ENCODE measurements at places on chromosomes 1 and 21.
A peak's percentile ranks its signal among the peaks of the same experiment; 100 is the strongest.

DNA sequence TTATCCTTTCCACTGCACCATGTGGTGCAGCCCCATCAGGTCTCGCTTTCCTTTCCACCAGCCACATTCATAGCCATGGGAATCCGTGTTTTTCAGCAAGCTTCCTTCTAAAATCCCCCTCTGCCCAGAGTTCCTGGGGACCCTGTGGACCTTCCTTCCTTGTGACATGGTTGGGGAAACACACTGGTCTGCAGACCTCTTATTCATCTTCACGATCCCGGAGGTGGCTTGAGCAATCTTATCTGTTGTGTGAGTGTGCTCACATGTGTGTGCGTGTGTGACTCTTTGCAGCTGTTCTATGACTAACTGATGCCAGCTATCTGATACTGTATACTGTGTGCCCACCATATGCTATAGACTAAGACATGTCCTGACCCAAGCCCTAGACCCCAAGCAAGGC lies 15.6 kb upstream of the IL10 start:
- DNase-seq = no peak

- no peak for DNase-seq
Observed at GRCh38 chr1:193014400-193014799, 44.8 kb downstream of the UCHL5 start.

DNA sequence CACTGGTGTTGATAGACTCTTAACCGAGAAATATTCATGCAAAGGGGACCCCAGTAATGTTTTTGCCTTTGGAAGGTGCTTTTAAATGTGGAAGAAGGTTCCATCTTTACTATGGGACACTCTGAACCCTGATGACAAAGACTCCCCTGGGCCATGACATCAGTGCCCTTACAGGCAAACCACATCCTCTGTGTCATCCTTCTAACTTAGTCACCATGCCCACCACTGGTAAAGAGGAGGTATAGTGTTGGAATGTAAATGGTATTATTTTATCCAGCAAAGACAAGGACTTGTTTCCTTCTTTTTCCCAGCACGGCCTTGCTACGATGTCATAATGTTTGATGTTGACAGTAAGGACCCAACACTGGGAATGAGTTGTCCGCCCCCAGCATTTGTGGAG lies 12.6 kb downstream of the METTL13 start:
- no peak for DNase-seq

- peak; percentile 79 for DNase-seq
Observed at GRCh38 chr1:89085781-89086180, 20.8 kb upstream of the GBP1 start.

DNA sequence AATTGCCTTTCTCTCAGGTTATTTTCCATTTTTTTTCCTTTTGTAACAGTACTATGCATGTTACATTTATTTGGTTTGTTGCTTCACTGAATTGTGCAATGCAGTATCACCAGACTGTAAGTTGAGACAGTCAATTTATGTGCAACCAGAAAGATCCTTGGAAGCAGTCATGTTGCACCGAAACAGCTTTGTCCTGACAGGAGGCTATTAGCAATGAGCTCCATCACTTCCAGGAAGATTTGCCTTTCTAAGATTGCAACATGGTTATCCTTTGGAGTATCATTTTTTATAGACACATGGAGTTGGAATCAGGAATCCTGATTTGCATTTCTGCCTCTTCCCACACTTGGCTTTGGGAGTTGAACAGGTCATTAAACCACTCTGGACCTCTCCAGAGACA lies 84.5 kb upstream of the ST6GALNAC5 start:
- DNase-seq = no peak

DNA sequence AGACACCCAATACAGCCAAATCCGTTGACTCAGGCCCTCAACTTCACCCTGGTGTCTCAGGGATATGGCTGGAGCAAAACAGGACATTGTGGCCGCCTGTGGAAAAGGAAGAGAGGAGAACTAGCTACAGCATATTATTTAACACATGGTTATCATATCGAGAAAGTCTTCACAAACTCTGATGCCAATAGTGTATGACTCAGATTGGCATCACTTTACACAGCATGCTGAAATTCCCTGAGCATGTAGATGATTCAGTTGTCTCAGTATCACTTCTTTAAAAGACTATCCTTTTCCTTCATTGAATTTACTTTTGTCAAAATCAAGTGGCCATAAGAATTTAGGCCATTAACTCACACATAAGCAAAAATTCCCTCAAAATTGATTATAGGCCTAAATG lies 20.1 kb downstream of the HSD3B2 start:
- DNase-seq = no peak

- DNase-seq = no peak
Observed at GRCh38 chr1:85894651-85895050, 186.4 kb upstream of the ZNHIT6 start.

GRCh38 chr1:150826299-150826698 lies 18.2 kb upstream of the CTSK start:
- no peak for DNase-seq

DNA sequence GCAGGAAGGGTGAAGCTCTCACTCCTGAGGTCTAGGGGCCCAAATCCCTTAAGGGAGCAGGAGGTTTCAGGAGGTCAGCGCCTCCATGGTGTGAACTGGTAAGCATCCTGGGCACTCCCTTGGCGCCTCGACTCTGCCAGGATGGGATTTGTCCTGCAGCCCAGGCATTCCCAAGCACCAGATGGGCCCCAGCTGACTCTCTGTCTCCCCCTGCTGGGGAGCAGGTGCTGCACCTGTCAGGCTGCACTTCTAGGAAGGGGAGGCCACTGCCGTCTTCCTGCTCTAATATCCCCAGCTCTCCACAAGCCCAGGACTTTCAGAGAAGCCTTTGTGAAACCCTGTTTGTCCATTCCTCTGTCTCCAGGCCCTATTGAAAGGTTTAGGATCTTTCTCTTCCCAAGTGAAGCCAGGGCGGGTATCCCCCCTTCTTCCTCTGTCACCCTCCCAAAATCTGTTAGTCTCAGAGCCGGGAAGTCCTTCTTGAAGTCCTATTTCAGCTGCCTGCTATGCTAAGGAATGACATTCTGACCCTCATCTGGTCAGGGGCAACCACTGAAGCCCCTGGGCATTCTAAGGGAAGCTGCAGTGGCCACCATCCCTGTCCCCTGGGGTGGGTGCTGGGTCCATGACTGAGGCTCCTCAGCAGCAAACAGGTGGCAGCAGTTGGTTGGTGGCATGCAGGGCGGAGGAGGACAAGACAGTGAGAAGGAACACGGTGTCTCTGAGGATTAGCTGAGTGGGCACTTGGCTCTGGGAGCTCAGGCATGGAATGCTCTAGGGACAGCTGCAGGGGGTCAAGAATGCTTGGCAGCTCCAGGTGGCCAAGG lies 3.2 kb downstream of the MYBPH start:
- DNase-seq = peak; percentile 37

DNA sequence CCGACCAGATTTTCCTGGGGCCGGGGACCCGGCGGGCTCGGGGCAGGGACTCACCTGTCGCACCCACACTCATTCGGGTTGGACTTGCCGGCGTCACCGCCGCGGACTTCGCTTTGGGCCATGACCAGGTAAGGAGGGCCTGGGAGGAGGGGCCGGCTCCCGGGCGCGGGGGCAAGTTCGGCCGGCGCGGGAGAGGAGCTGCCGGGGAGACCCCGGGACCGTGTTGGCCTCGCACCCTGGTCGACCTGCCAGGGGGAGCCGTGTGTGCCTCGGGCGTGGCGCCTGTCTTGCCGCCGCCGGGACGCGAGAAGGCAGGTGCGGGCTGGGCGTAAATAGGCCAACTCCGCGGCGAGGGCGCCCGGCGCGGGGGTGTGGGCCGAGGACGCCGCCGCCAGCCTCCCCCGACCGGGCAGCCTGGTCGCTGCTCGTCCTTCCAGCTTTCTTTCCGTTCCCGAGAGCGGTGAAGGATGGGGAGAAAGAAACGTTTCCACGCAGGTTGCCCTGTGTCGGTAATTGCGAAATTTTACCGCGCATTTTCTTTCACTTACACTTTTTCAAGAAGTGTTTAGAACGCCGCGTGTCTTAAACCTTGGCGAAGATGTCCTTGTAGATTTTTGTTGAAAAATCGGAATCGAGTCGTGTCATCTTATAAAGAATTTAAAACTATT lies 558 bp downstream of the USP1 start:
- peak; percentile 46 for DNase-seq

DNA sequence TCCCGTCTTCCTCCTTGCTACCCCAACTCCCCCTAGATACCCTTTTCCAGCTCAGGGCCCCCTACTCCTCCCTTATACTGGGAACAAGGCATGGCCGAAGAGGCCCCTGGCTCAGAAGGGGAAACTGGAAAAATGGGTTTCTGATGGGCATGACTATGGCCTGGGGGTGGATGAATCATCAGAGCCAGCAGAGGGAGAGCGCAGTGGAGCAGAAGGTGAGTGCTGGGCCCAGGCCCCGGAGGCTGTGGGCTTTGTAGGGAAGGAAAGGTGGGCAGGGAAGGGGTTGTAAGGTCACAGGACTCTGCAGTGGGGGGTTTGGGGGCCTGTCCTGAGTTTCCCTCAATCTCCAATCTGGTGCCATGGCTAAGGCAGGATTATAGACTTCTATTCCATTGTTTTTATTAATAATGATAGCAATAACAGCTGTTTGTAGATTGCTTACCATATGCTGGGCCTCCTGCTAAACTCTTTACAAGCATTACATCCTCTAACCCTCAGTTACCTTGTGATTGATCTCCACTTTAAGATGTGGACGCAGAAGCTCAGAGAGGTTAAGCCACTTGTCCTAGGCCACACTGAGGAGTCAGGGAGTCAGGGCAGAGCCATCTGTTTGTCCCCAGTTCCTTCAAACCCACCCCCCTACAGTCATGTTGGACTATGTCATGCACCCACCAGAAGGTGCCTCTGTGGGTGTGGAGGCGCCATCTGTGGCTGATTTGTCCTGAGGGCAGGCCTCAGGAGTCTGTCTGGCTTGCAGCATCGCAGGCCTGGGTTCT lies 36.2 kb upstream of the ZNF362 start:
- DNase-seq = no peak
